ENCODE measurements at places on chromosomes 16 and 17. TPM values are rescaled to one million over a fixed set of nuclear protein-coding genes. Genes with fewer than 3 reads are reported as not detected.

DNA sequence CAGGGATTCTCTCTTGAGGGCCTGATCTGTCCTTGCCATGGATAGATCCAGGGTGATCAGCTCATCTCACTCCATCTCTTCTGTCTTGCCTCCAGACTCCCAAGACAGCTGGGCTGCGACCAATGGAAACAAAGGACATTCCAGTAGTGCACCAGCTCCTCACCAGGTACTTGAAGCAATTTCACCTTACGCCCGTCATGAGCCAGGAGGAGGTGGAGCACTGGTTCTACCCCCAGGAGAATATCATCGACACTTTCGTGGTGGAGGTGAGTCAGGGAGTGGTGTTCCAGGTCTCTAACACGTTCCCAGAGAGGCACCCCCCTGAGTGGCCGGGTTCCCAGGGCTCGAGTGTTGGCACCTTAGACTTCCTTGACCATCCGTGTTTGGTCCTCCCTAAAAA, 29.5 kb downstream of the PLCD3 start:
- no peak for DNase-seq

DNA sequence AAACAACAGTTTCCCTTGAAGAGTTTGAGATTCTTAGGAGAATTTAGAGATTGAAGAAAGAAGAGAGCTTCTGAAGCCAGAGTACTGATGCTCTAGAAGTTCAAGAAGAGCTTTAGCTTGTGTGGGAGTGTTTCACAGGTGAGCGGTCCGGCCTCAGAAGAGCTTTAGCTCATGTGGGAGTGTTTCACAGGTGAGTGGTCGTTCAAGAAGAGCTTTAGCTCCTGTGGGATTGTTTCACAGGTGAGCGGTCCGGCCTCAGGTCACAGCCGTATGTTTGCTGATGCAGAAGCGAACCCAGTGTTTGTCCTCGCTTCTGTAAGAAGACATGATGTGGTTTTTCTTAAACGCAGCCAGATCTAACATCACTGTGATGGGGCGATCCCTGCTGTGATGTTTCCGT, 76.4 kb downstream of the SEC14L1 start:
- DNase-seq, result no peak

DNA sequence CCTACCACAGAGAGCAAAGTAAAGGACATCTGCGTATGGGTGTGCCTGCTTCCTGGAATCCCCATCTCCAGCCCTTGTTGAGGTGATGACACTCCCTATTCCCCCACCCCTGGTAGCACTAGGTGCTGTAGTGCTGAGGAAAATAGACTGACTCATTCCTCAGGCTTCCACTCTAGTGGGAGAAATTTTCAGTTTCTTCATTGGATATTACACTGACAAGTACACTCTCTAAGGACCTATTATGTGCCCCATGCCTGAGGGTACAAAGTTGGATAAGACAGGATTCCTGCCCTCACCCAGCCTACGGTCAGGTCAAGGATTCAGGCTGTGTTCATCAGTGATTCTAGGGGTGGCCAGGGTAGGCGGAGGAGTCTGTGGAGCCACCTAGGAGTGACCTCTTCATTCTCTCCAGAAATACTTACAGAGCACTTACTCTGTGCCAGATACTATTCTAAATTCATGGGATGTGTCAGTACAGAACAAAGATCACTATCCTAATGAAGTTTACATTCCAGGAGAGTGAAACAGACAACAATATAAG, 4.5 kb upstream of the ZC3H7A start:
- DNase-seq, result no peak

DNA sequence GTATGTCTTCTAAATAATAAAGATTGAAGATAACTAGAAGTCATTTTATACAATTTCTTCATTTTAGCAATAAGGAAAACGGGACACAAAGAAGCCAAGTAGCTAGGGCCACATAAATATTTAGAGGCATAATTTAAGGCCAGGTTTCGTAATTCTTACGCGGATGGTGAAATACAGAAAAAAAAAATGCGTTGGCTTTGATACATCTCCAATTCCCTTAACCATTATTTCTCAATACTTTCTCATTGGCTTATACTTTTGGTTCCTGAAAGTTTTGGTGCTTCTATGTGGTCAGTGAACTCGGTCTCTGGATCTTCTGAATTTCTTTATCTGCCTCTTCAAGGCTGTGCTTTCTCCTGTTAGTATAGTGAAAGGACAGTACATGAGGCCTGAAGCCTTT, 888.1 kb downstream of the KCNJ2 start:
- DNase-seq, result no peak

The CCL7 gene
- not detected for polyA plus RNA-seq
